ENCODE measurements at places on chromosomes 11 and 22.

DNA sequence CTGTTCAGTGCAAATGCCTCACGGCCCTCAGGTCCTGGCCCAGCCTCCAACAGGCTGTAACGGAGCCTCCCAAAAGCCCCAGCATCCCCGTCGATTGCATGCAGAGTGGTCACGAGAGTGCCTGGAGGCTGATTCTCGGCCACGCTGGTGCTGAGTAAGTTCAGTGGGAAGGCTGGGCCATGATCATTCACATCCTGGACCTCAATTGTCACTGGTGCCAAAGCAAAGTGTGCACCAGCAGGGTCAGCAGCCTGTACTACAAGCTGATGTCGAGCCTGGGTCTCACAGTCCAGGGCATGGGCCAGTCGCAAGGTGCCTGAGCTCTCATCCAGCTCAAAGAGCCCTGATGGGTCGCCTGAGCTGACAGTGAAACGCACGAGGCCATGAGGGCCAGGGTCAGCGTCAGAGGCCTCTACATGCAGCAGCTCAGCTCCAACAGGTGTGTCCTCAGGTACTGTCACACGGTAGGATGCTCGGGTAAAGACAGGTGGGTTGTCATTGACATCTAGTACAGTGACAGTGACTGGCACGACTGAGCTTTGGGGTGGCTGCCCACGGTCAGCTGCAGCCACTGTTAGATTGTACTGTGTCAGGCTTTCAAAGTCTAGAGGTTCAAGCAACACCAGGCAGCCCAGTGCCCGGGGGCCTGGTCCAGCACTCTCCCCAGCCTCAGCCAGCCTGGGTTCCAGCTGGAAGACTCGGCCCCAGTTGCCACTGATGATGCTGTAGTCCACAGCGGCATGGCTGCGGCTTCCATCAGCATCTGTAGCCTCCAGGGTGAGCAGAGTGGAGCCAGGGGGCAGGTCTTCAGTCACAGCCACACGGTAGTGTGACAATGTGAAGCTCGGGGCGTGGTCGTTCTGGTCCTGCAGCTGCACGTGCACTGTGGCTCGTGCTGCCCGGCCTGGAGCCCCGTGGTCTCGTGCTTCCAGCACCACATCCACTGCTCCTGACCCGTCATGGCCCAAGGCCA lies 4.5 kb upstream of the TPP1 start:
- H3K4me3 ChIP-seq = no peak overlapping the region
- no peak overlapping the region for H3K27ac ChIP-seq
- H3K4me1 ChIP-seq = no peaks in the 10 kb centered on the region
- H3K36me3 ChIP-seq = peaks cover 4% of the 10 kb centered on the region
- DNase-seq = peak; percentile 38

DNA sequence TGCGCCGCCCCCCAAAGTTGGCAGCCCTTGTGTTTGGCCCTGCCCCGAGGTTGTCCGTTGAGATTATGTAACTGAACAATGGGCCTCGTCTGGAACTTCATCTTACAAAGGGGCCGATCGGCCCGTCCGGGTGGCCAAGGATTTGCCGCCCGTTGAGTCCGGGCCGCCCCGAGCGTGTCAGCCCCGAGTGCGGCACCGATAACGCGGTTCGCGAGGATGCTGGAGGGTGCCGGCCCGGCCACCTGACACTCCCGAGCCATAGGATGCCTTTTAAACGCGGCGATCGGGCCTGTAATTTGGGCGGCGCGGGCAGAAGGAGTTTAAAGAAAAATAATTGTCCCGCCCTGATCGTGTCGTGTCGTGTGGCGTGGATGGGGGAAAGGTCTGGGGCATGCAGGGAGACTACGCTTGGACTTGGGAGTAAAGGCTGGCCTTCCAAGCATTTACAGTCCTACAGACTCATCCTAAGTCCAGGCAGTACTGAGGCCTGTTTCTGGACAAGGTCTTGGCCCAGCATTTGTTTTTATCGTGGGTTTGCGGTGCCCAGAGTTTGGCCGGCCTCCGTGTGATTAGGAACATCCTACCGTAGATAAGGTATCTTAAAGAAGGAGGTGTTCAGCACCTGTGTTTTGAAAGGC lies 1.3 kb downstream of the WEE1 start:
- peak; percentile 82 for DNase-seq
- peak overlapping the region; percentile 37 for H3K27ac ChIP-seq
- no peaks in the 10 kb centered on the region for H3K4me1 ChIP-seq
- H3K27me3 ChIP-seq = no peaks in the 10 kb centered on the region
- peak overlapping the region; percentile 73 for H3K4me3 ChIP-seq

DNA sequence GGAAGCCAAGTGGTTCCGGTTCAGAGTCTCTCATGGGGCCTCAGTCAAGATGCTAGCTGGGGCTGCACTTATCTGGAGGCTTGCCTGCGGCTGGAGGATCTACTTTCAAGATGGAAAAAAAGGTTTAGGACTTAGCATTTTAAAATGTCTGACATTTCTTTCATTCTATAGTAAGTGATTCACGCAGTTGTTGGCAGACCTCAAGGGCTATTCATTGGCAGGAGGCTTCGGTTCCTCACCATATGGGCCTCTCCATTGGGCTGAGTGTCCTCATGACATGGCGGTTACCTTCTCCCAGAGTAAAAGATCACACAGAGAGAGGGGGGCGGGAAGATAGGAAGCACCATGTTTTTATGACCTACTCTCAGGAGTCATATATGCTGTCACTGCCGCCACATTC lies 298.0 kb upstream of the PLET1 start:
- no peaks in the 10 kb centered on the region for H3K27me3 ChIP-seq
- H3K4me3 ChIP-seq = no peak overlapping the region
- no peak for DNase-seq
- no peak overlapping the region for H3K27ac ChIP-seq
- H3K4me1 ChIP-seq = peaks cover 2% of the 10 kb centered on the region
- H3K36me3 ChIP-seq = no peaks in the 10 kb centered on the region

DNA sequence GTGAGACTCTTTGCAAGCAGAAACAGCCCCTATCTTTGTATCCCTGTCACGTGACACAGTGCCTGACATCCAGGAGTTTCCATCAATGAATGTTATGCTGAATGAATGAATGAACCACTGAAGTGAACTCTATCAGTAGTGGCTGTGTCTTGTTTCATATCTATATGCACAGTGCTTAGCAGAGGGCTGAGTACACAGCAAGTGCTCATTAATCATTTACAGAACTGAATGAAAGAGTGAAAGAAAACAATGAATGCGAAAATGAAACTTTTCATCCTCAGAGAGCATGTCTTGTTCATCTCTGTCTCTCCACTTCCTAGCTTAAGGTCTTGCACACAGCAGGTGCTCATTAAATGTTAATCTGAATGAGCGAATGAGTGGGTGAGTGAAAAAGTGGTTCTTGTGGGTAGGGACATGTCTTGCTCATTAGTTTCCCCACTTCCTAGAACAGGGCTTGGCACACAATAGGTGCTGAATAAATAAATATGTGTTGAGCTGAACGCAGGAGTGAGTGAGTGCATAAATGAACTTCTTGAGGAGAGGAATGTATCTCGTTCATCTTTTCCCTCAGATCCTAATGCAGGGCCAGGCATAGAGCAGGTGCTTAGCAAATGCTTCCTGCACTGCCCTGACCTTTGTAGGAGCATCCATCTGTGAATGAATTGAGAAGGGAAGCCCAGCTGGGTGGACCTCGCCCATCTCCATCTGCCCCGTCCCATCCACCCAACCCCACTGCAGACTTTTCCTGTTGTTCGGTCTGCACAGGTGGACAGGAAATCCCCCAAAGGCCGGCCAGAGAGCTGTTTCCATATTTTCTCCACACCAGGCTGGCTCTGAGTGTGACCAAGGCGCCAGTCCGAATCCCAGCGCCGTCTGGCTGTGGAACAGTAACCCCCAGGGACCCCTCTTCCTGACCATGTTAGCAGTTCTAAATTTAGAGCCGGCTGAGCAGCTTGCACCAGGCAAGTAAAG lies 113.4 kb upstream of the CRYBB3 start:
- no peaks in the 10 kb centered on the region for H3K4me1 ChIP-seq
- DNase-seq = peak; percentile 81
- no peaks in the 10 kb centered on the region for H3K27me3 ChIP-seq
- peak overlapping the region; percentile 68 for H3K27ac ChIP-seq

- H3K36me3 ChIP-seq = no peaks in the 10 kb centered on the region
- no peaks in the 10 kb centered on the region for H3K4me1 ChIP-seq
- H3K27ac ChIP-seq = no peak within 1 kb of the TSS
- H3K4me3 ChIP-seq = no peak within 1 kb of the TSS
Measured at GRCh38 chr11:6238902-6239301, at the start of gene CNGA4. CNGA4 (plus strand) TSS chr11:6239089; CDS start chr11:6239207, 118 bp downstream.

DNA sequence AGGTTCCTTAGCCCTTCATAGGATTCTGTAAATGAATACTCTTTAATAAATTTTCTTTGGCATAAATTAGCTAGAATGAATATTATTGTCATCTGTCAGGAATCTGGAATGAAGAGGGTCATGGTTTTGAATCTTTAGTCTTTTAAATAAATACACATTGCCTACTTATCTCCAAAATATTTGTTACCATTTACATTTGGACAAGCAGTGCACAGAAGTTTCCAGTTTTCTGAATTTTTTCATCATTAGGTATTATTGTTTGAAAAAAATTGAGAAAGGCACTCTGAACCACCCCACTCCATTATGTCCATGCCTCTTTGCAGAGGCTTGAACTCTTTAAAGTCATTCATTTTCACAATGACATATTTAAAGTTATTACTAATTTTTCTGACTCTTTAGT lies 549.0 kb upstream of the LUZP2 start:
- H3K27ac ChIP-seq = no peak overlapping the region
- H3K36me3 ChIP-seq = no peaks in the 10 kb centered on the region
- no peak for DNase-seq
- no peaks in the 10 kb centered on the region for H3K27me3 ChIP-seq
- H3K4me3 ChIP-seq = no peak overlapping the region
- no peaks in the 10 kb centered on the region for H3K4me1 ChIP-seq

GRCh38 chr11:19978668-19979518 lies 181.4 kb downstream of the DBX1 start:
- H3K4me3 ChIP-seq = no peak overlapping the region
- H3K27ac ChIP-seq = peak overlapping the region; percentile 87
- peaks cover 26% of the 10 kb centered on the region for H3K4me1 ChIP-seq
- peaks cover 2% of the 10 kb centered on the region for H3K36me3 ChIP-seq
- no peaks in the 10 kb centered on the region for H3K27me3 ChIP-seq
- DNase-seq = peak; percentile 82

GRCh38 chr11:69956669-69957190 lies 121.4 kb upstream of the ANO1 start:
- H3K27ac ChIP-seq = no peak overlapping the region
- H3K36me3 ChIP-seq = no peaks in the 10 kb centered on the region
- no peaks in the 10 kb centered on the region for H3K4me1 ChIP-seq
- no peak overlapping the region for H3K4me3 ChIP-seq
- H3K27me3 ChIP-seq = no peaks in the 10 kb centered on the region

- no peak for DNase-seq
- H3K4me3 ChIP-seq = no peak overlapping the region
- H3K4me1 ChIP-seq = no peaks in the 10 kb centered on the region
- no peaks in the 10 kb centered on the region for H3K27me3 ChIP-seq
Measured at GRCh38 chr22:32693102-32693501, 108.4 kb upstream of the TIMP3 start.

DNA sequence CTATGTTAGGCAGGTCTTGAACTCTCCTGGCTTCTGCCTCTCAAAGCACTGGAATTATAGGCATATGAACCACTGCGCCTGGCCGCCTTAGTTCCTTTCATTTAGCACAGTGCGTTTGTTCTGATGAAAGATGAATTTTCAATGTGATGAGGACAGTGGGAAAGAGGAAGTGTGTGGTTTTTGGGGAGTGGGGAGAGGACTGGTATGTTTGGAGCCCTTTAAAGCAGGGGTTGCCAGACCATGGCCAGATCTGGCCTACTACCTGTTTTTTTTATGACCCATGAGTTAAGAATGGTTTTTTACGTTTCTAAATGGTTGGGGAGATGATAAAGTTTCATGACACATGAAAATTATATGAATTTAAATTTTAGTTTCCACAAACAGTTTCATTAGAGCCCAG lies 12.5 kb downstream of the ATXN10 start:
- no peak overlapping the region for H3K4me3 ChIP-seq
- H3K4me1 ChIP-seq = peaks cover 8% of the 10 kb centered on the region
- no peaks in the 10 kb centered on the region for H3K27me3 ChIP-seq
- H3K27ac ChIP-seq = no peak overlapping the region
- no peak for DNase-seq

GRCh38 chr11:102226702-102227490 lies 90.4 kb upstream of the BIRC3 start:
- H3K4me3 ChIP-seq = no peak overlapping the region
- DNase-seq = no peak
- H3K36me3 ChIP-seq = peaks cover 2% of the 10 kb centered on the region
- H3K4me1 ChIP-seq = peaks cover 5% of the 10 kb centered on the region
- no peak overlapping the region for H3K27ac ChIP-seq

DNA sequence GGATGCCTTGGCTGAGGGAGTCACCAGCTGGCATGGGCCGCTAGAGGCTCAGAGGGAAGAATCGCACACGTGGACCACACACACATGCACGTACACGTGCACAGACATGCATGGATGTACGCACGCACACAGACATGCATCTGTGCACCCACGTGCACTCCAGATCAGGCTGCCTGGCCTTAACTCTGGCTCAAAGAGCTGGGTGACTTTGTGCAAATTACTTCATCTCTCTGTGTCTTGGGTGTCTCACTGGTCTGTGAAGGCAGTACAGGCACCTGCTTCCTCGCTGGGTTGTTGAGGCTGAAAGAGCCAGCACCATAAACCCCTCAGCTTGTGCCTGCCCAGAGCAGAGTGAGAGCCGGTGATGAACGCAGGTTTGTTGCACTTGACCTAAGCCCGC lies 28.7 kb downstream of the TMPRSS6 start:
- no peaks in the 10 kb centered on the region for H3K4me1 ChIP-seq
- no peaks in the 10 kb centered on the region for H3K27me3 ChIP-seq
- no peak overlapping the region for H3K27ac ChIP-seq
- no peaks in the 10 kb centered on the region for H3K36me3 ChIP-seq

GRCh38 chr11:67656278-67656922 lies 5.9 kb upstream of the ACY3 start:
- H3K36me3 ChIP-seq = no peaks in the 10 kb centered on the region
- H3K4me3 ChIP-seq = no peak overlapping the region
- no peaks in the 10 kb centered on the region for H3K27me3 ChIP-seq
- H3K4me1 ChIP-seq = no peaks in the 10 kb centered on the region
- no peak for DNase-seq
- H3K27ac ChIP-seq = no peak overlapping the region

DNA sequence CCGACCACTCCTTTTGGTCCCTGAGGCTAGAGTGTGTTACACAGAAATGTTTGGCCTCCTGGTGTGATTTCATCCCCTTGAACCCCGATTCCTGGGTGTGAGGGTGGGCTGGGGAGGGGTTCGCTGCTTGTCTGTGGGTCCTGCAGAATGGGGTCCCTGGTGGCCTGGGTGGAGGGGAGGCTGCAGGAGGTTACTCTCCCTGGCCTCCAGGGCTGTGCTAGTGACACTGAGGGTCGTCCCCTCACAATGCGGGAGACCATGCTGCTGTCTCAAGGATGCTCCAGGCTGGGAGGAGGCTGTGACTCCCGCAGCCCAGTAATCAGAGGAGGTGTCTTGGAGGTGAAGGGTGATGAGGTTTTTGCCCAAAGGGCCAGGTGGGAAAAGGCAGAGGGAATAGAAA lies 17.0 kb upstream of the OMP start:
- no peak overlapping the region for H3K4me3 ChIP-seq
- H3K4me1 ChIP-seq = no peaks in the 10 kb centered on the region
- H3K27me3 ChIP-seq = no peaks in the 10 kb centered on the region
- no peaks in the 10 kb centered on the region for H3K36me3 ChIP-seq

All from aorta (tissue), 5 donors.